Fibroblast of skin of left biceps (primary cell): ENCODE measurements at places on chromosomes 3 and 15.
A peak's percentile ranks its signal among the peaks of the same experiment; 100 is the strongest.

DNA sequence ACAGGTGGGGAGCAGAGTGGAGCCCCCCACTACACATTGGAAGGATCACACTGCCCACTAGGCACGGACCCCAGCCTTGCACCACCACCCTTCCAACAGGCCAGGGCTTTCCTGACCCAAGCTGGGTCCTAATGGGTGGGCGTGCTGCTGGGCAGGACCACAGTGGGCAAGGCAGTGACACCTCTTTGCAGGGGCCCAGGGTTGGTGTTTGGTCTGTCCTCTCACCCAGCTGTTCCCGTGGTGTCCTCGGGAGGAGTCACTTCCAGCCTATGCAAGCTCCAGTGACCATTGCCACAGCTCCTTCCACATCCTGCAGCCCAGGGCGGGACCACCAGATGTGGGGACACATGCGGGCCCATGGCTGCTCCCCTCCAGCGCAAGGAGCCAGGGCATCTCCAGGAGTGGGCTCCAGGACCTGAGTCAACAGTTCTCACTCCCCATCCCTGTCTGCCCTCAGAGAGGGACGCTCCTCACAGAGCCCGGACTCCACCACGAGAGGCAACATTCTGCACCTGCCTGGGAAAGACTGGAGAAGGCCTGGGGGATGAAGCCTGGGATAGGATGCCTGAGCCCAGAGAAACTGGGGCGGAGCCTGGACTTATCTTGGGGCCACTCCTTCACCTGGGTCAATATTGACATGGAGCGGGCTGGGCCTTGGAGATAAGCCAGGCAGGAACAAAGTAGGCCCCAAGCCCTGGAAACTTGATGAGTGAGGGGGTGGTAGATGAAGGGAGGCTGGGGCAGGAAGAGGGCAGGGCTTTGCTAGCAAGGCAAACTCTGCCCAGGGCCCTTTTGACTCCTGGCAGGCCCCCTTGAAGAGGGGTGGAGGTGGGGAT, 3.9 kb upstream of the VILL start:
- DNase-seq, result no peak

DNA sequence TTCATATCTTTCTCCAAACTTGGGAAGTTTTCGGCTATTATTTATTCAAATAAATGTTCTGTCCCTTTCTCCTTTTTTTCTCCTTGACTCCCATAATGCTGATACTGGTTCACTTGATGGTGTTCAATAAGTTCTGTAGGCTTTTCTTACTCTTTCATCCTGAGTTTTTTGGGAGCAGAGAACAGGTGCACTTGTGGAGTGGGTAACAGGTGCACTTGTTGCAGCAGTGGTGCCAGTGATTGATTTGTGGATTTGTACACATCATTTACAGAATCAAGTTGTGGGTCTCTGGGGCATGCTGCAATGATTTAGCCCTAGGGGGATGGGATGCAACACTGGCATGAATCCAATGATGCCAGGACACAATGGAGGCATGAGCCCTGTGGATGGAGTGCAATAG, 14.8 kb upstream of the OR5H1 start:
- no peak for DNase-seq

DNA sequence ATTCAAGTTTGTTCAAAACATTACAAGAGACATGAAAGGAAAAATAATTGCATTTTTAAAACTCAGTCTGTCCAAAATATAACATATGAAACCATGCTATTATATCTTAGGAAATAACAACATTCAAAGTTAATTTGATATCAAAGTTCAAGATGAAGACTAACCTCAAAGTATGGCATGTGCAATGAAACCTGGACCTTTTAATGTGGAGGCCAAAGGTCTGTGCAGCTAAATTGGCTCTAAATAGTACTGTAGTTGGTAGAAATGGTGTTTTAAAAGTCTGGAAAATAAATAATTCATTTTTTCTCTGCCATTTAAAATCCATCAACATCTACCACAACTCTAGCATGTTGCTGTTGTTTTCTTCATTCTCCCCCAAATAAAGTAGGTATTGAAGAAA, 8.7 kb downstream of the GRAMD1C start:
- no peak for DNase-seq

DNA sequence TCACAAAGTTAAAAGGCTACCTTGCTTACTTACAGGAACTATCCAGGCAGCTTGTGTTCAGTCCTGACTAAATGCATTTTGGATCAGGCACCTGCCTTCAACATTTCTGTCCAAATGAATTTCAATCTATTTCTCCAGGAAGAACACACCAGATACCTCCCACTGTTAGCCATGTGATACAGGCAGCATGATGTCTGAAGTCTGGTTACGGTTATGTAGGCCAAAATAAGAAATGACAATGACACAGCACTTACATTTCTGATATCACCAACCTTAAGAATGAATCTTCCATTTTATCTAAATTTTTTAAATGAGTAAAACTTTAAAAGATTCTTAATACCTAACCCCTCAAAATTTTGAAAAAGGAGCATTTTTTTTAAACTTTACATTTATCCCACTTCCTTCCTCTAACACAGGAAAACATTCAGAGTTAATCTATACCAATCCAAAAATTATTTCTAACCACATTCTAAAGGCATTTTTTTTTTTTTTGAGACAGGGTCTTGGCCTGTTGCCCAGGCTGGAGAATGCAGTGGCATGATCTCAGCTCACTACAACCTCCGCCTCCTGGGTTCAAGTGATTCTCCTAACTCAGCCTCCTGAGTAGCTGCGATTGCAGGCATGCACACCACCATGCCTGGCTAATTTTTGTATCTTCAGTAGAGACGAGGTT, at the start of gene MAP4:
Gene MAP4, minus strand, starts transcription at position 116 of the 673 bp plus-strand sequence. CDS start 17,556 bp downstream, outside the sequence.
- peak; percentile 31 for DNase-seq

DNA sequence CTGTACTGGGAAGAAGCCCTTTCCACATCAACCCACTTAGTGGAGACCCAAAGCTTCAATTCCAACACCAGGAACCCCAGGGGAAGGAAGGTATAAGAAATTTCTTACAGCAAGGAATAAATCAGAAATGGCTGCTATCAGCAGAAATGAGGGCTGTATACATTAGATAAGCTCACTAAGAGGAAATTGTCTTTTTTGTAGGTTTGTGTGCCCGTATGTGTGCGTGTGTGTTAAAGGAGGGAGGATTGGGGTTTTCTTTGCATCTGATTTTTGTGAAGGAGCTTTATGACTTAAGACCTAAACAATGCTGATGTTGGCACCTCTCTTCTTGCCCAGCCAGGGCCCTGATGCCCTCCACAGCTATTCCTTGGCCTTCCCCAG, 18.6 kb downstream of the ARRDC4 start:
- DNase-seq, result no peak

DNA sequence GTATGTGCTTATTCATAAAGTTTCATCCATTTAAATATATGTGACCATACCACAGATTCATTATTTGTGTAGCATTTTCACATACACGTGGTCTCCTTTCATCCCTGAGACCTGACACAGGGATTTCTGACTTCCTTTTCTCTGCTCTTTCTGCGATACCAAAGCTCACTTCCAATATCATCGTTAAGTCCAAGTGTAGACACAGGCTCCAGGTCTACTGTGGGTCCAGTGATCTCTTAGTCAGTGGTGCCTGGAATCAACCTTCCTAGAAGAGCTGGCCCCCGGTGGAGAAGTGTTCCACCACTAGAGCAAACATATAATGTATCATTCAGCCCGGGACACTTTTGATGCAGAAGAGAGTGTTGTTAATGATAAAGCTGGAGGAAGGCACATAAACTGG, 72.4 kb downstream of the LDHAL6B start:
- DNase-seq, result no peak

GRCh38 chr3:3240986-3241385, 61.5 kb upstream of the CRBN start:
- no peak for DNase-seq

- no peak for DNase-seq
These were observed 2.3 kb downstream of the THOC7 start for GRCh38 chr3:63861306-63861705.

DNA sequence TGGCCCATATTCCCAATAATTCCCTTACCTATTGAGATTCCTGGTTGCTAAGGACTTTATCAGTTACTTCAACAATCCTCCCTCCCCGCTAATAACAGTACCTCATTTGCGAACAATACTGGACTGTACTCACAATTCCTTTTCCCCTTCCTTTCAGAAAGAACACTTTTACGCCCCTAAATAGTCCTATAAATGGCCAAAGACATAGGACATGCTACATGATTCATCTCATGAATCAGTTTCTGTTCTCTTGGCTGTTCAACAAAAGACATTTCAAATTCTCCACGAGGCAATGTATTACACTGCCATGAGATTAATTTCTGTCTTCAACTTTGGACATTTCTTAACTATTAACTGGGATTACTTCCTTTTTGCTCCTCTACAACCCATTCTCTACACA, 264.4 kb downstream of the TIGIT start:
- DNase-seq, result no peak

- no peak for DNase-seq
These were observed 7.6 kb upstream of the EMC3 start for GRCh38 chr3:9994086-9994844.

DNA sequence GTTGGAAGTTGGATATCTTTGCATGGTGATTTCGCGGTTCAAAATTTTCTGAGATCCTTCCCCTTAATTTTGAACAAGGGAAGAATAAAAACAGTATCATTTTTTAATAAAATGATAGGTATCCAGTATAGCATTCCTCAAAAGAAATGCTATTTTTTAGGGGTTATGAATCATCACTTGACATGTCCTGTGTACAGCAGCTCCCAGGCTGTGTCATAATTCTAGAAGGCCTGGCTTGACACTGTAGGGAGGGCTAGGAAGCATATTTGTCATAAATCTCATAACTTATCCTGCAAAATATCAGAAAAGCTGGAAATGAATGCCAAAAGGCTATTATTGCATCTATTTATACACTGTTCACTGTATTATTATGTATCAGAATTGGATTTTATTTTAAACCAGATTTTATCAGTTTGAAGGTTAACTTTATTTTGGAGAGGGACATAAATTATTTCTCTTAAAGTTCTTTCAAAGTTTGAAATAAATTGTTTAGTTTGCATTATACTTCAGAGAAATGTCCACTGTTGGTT, 539.1 kb upstream of the ROBO2 start:
- DNase-seq, result peak; percentile 10

DNA sequence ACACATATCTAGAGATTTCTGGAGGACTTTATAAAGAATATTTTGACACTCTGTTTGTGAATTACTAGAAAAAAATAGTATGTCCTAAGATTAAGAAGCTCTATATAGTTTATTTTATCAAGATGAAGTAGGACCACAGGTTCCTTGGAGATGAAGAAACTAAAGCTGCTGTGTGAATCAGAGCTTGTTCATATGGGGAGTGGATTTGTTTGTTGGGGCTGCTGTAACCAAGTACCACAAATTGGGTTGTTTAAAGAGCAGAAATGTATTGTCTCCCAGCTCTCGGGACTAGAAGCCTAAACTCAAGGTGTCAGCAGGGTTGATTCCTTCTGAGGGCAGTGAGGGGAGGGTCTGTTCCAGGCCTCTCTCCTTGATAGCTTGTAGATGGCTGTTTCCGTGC, 270.6 kb upstream of the UMPS start:
- no peak for DNase-seq

DNA sequence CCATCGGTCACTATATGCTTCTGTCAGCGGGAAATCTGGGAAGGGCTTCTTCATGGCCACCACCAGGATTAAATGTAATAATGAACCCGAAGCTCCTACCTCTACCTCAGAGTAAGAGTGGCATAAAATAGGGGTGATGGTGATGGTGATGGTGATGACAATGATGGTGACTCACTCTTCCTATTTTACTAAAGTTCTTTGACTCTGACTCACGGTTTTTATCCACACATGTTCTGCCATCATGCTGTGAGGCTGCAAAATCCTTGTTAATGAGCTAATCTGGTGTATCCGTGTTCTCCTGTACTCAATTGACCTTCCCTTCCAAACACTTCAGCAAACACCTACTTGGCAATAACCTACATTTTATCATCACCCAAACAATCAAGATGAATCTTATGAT, 18.3 kb upstream of the FOXP1 start:
- DNase-seq, result no peak

- DNase-seq, result no peak
These were observed 448 bp downstream of the SHISA5 start for GRCh38 chr3:48503401-48504050.

DNA sequence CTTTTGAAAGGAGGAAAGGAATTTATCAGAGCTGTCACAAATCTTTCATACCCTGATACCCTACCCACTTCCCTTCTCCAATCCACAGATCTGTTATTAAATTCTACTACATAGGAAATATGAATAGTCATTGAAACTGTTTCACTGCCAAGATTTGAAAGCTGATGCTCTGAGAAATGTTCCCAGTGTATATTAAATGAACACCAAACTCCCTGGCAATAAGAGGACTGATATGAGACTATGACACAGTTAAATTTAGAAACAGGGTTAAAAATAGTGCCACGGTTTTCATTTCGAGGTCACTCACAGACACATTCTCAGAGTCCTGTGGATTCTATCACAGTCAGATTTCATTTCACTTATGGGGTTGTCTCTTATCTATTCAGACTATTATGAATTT, 27.2 kb upstream of the GBE1 start:
- no peak for DNase-seq

- DNase-seq, result no peak
These were observed 31.9 kb upstream of the MCF2L2 start for GRCh38 chr3:183460081-183461055.

GRCh38 chr15:98812716-98813446, 164.5 kb downstream of the IGF1R start:
- no peak for DNase-seq

GRCh38 chr15:36106640-36107335, 472.6 kb upstream of the CDIN1 start:
- no peak for DNase-seq

DNA sequence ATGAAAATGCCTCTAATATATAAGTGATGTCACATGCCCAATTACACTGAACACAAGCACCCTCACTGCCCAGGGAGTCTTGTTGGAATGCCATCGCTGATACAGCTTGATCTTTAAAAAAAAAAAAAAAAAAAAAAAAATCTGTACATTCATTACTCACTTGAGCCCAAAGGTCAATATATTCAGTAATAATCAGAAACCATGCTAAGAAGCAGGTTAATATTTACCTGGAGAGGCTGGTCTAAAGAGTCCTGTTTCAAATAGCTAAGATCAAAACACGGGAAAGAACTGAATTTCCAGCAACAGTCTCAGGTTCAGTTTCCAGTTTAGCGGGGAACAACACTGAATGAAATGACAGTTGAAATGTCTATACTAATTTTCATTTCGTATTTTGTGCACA, 109.9 kb downstream of the UACA start:
- DNase-seq, result no peak

- DNase-seq, result no peak
These were observed 276.4 kb downstream of the TBC1D5 start for GRCh38 chr3:17466028-17466427.
